ENCODE measurements at places on chromosomes 2 and 18.

DNA sequence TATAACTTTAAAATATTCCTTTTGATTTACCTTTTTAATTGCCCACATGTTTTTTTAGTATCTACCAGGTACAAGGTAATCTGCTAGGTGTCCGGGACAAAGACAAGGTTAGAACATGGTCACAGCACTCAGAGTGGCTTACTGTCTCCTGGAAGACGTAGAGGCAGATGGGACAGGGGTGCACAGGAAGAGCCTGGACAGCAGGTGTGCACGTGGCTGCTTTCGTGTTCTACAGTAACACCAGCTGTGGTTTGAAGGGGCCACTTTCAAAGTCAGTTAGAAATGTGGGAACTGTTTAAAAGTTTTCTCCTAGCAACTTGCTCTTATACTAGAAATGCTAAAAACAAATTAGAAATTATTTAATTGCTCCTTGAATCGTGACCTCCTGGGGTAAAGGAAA, 102.9 kb upstream of the ALPP start:
- DNase-seq: no peak

DNA sequence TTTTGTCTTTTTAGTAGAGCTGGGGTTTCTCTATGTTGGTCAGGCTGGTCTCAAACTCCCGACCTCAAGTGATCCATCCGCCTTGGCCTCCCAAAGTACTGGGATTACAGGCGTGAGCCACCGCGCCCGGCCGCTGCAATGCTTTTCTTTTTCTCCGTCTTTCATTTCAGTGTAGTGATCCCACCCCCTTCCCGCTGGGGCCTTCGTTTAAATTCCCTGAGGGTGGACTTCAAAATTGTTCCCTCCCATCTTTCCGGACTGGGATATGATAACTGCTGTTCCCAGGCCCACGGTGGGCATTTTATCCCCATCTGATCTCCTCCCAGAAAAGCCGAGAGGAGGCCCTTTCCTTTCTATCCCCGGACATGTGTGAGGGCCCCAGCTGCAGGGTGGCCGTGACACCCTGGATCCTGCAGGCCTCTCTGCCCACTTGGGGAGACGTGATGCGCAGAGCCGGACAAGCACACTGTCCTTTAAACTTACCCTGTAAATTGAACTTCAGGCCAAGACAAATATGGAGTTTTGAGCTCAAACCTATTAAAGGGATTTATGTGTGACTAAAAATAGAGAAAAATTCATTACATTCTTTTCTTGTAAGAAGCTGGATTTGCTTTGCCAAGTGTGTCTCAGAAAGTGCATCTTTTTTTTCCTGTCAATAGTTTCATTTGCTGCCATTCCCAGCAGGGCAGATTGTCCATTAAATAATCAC, 54.5 kb upstream of the AFF3 start:
- no peak for DNase-seq

DNA sequence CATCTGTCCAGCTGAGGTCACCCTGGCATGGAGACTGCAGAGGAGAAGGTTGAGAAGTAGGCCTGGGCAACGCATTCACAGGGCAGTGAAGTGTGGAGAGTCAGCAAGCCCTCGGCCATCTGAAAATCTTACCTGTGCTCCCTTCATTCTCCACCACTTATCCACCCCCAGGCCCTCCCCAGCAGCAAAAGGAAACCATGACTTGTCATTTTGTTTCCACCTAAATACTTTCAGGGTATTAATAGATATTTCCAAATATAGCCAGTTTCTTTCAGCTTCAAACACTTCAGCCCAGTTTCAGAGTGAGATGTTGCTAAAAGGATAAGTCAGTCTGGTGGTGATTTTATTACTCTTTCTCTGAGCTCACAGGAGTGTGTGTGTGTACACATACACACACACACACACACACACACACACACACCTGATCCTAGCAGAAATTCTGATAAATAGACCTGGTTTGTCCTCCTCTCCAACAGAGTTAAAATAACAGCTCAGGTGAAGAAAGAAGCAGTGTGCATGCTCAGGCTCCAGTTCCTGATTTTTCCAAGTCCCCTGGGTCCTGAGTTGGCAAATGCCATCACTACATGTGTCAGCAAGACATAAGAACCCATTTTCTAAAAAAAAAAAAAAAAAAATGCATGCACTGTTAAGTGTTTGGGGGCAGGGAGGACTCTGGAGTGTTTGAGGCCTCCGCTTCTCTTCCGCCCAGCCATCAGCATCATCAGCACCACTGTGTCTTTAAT, 82.8 kb downstream of the LOXHD1 start:
- no peak for DNase-seq

DNA sequence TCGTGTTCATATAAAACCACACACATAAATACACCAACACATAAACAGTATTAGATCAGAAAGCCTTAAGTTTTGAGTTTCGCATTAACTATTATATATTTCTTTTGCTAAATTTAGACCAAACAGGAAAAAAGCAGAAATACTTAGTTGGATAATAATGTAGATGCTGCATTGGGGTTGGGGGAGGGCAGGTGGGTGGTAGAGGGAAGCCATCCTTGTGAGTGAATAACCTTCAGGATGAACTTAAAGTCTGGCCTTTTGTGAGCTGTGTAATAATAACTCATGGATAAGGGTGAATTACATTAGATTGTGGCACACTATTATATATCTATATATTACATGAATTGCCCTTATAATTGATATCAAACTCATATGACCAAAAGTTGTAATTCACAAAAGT, 174.7 kb downstream of the WDR7 start:
- DNase-seq: no peak

GRCh38 chr18:23357996-23358594, 95.0 kb upstream of the RIOK3 start:
- DNase-seq: no peak

DNA sequence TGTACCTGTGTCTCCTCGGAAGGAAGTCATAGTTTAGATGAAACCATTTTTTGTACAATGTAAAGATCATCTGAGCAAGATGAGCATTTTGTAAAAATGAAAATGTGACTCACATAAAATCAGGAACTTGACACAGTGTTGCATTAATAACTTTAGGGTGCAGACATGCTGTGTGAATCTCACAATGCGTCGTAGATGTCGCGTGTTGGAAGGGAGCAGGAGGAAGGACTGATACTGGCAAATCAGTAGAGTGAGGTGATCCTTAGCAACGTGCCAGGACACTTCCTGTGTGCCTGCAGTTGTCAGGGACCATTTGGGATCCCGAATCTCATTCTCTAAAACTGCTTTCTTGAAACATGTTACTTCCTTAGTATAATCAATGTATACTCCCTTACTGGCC, 103.1 kb downstream of the SH3BP4 start:
- no peak for DNase-seq

All from CD8-positive, alpha-beta memory T cell (primary cell).